BE2C (cell line): ENCODE measurements at places on chromosomes 12 and 14.

DNA sequence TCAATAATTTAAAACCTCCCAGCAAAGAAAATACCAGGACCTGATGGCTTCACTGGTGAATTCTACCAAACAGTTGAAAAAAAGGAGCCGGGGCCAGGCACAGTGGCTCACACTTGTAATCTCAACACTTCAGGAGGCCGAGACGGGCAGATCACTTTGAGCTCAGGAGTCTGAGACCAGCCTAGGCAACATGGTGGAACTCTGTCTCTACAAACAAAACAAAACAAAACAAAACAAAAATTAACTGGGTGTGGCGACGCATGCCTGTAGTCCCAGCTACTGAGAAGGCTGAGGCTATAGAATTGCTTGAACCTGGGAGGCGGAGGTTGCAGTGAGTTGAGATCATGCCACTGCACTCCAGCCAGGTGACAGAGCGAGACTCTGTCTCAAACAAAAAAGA, 13.7 kb upstream of the TROAP start:
- DNase-seq: no peak

- DNase-seq: no peak
Measured at GRCh38 chr12:32131666-32132065, 25.0 kb downstream of the BICD1 start.

DNA sequence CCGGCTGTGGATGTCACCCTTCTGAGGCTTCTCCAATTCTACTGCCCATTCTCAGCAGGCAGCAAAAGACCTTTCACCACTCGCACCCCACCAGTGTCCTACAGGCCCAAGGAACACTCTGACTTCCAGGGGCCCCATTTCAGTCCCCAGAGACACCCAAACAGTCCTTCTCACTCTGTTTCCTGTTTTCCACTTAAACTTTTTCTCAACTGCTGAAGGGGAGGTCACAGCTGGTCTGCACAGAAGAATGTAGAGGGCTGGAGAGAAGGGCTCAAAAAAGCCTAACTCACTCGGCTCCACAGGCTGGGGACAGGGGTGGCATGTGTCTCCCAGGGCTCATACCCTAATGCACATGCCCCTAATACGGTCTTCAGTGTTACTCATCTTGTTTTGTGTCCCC, 4.2 kb upstream of the DTX1 start:
- DNase-seq: no peak

DNA sequence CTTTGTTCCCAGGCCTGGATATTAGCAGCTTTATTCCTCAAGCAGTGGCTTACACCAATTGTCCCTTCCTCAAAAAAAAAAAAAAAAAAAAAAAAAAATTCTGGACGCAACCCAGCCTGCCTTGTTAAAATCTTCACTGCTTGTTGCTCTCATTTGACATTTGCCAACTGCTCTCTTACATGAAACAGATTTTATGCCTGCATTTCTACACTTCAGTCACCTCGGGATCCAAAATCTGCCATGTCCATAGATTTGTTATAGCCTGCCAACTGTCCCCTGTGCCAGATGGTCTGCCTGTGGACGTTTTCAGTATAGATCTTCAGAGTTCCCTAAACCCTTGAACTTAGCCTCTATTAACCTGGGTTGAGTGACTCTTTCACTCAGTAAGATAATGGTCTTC, 651.5 kb downstream of the FSCB start:
- DNase-seq: no peak

DNA sequence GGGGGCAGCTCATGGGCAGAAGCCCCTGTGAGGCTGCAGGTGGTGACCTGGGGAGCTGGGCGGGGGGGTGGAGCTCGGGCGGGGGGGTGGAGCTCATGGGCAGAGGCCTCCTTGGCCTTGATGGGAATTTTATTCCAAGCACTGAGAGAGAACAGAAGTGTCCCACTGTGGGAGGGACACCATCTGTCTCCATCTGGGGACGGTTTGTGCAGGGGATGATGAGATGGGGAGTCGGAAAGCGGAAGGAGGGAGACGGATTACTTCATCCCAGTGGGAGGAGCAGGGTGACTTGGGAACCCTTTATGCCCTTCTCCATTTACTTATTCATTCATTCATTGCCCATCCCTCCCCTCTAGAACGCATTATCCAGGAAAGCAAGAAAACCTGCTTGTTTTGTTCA, 304.7 kb downstream of the ADGRD1 start:
- no peak for DNase-seq

DNA sequence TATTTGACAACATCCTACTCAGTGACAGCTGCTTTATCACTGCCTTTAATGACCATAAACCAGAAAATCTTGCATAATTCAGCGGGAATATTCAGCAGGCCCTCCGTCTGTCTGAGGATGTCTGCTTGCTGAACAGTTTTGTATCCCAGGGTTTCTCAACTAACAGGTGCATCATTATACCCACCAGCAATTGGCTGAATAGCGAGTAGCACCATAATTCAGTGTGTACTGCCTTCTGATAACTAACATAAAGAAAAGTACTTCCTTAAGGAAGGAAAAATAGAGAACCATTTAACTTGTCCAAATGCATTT, 680.1 kb downstream of the GALC start:
- DNase-seq: no peak

DNA sequence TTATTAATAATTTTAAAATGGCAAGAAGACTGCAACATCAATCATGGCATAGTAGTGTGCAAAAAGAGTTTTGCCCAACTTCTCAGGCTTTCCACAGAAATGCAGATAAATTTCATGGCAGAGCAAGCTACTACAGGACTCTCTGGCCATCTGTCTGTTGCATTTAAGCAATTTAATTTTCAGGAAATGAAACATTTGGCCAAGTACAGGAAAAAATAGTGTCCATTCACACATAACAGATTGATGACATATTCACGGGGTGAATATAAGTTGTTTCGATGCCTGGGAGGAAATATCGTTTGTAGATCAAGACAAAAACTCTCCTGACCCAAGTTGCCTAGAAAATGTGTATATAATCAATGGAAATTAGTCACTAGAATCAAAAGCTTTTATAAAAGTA, 324.0 kb downstream of the PRKD1 start:
- DNase-seq: no peak

GRCh38 chr12:1910468-1910867, 8.0 kb downstream of the CACNA2D4 start:
- no peak for DNase-seq

GRCh38 chr12:82411546-82412230, 53.4 kb downstream of the METTL25 start:
- no peak for DNase-seq

GRCh38 chr14:48490756-48491155, 815.4 kb upstream of the MDGA2 start:
- no peak for DNase-seq

DNA sequence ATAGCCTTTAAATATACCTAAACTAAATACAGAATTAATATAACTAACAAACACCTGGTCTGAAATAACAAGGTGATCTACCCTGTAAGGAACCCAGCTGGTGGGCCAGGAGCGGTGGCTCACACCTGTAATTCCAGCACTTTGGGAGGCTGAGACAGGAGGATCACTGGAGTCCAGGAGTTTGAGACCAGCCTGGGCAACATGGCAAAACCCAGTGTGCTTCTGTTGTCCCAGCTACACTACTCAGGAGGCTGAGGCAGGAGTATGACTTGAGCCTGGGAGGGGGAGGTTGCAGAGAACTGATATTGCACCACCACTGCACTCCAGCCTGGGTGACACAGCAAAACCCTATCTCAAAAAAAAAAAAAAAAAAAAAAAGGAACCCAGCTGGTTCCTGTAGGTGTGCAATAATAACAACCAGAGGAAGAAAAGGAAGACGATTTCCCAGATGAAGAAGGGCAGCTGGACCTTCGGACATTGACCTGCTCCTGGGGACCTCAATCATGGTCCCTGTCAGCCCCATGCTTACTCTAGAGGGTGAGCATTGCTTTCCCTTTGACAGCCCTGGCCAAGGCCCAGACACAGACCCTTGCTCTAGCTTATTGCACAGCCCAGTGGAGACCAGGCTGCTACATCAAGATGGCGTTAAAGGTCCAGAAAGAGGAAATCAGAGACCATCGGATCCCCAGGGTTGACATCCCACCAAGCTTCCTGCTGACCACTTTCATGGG, 5.4 kb downstream of the FOS start:
- DNase-seq: no peak
